CD14-positive monocyte (primary cell): ENCODE measurements at places on chromosomes 1 and 21. TPM values are rescaled to one million over a fixed set of nuclear protein-coding genes. Genes with fewer than 3 reads are reported as not detected.
A peak's percentile ranks its signal among the peaks of the same experiment; 100 is the strongest.

DNA sequence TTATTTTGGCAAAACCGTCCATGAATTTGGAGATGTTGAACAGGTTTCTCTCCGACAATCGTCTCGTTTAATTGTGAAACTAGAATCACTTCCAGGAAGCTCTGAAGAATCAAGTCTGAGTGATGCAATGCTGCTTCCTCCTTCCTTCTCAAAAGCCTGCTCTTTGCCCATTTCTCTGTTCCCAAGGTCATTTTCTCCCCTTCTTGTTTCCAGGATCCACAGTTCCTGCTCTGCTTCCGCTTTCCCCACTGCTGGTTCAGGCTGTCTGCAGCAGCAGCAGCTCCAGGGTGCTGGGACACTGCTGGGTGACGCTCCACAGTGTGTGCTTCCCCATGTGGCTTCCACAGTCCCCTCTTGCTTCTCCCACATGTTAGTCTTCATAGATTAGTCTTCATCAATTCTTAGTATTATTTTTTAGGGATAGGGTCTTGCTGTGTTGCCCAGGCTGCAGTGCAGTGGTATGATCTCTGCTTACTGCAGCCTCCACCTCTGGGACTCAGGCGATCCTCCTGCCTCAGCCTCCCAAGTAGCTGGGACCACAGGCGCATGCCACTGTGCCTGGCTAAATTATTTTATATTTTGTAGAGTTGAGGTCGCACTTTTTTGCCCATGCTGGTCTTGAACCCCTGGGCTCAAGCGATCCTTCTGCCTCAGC lies 156.2 kb downstream of the DYRK1A start:
- H3K27ac ChIP-seq = no peak overlapping the region
- H3K4me1 ChIP-seq = peaks cover 7% of the 10 kb centered on the region
- DNase-seq = peak; percentile 47
- no peaks in the 10 kb centered on the region for H3K36me3 ChIP-seq
- H3K4me3 ChIP-seq = no peak overlapping the region
- no peaks in the 10 kb centered on the region for H3K27me3 ChIP-seq

DNA sequence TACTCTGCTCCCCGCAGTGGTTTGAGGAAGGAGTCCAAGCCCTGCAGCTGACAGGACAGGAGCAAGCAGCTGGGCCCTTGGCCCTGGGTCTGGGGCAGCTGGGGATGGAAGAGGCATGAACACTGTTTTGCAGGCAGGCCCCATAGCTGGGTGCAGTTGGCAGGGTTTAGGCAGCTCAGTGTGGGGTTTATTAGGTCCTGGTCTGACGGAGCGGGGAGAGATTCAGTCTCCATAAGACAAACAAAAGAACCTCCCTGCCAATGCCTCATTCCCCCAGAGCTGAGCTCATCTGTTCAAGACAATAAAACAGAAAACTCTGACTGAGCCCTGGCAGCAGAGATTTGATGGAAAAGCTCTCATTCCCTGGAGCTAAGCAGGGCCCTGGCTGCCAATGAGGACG lies 37.3 kb downstream of the OLFML2B start:
- H3K36me3 ChIP-seq = no peaks in the 10 kb centered on the region
- H3K27me3 ChIP-seq = no peaks in the 10 kb centered on the region
- H3K27ac ChIP-seq = no peak overlapping the region
- no peak overlapping the region for H3K4me3 ChIP-seq
- DNase-seq = no peak
- peaks cover 34% of the 10 kb centered on the region for H3K4me1 ChIP-seq

- no peaks in the 10 kb centered on the region for H3K36me3 ChIP-seq
- H3K4me1 ChIP-seq = no peaks in the 10 kb centered on the region
- no peaks in the 10 kb centered on the region for H3K27me3 ChIP-seq
- no peak overlapping the region for H3K27ac ChIP-seq
These were observed 87.3 kb upstream of the CSF3R start for GRCh38 chr1:36570006-36570405.

DNA sequence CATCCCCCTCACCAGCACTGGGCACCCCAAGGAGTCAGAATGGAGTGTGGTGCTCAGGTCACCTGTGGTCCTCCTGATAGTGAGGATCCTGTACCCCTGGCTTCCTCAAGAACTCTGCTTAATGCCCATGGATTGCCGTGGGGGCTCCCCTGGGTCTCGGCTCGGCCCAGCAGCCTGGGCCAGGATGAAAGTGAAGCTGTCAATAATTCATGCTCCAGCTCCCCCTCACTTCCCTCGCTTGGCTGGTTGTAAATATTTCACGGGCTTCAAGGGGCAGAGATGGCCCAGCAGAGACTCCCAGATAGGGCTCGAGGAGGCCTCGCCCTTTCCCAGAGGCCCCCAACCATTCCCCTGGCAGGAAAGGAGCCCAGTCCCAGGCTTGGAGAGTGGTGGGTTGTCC lies 42.6 kb upstream of the KCNA10 start:
- no peaks in the 10 kb centered on the region for H3K36me3 ChIP-seq
- no peaks in the 10 kb centered on the region for H3K4me1 ChIP-seq
- H3K4me3 ChIP-seq = no peak overlapping the region

GRCh38 chr1:241391926-241392710 lies 35.1 kb upstream of the RGS7 start:
- H3K36me3 ChIP-seq = no peaks in the 10 kb centered on the region
- no peaks in the 10 kb centered on the region for H3K4me1 ChIP-seq
- no peaks in the 10 kb centered on the region for H3K27me3 ChIP-seq
- DNase-seq = no peak

MIXL1 gene
- not detected for polyA plus RNA-seq

DNA sequence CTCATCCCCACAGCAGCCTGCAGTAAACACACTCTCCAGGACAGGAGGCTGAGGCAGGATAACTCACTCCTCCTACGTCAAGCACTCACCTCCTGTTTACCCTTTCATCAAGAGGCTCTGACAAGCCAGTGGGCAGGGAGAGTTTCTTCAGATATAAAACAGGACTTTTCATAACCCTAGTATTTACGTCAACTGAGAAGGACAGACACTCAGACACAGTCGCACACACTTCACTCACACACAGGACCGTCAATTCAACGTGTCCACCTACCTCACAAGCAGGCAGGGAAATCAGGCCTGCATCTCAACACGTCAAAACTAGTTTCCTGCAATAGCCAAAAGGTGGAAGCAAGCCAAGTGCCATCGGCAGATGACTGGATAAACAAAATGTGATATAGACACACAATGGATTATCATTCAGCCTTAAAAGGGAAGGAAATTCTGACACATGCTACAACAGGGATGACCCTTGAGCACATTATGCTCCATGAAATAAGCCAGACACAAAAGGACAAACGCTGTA lies 48.6 kb downstream of the ITPKB start:
- H3K4me1 ChIP-seq = no peaks in the 10 kb centered on the region
- DNase-seq = no peak

NID1 gene
- 14.4 TPM for polyA plus RNA-seq

- DNase-seq = no peak
- H3K36me3 ChIP-seq = no peaks in the 10 kb centered on the region
- H3K4me3 ChIP-seq = no peak overlapping the region
- H3K4me1 ChIP-seq = no peaks in the 10 kb centered on the region
These were observed 139.1 kb upstream of the TIAM1 start for GRCh38 chr21:31483146-31483545.

CYP4Z1 gene
- polyA plus RNA-seq = not detected

OR2AK2 gene
- not detected in 2 replicates for polyA plus RNA-seq

ANGPTL3 gene
- polyA plus RNA-seq = not detected in 2 replicates

- H3K36me3 ChIP-seq = no peaks in the 10 kb centered on the region
- DNase-seq = no peak
These were observed 6.9 kb downstream of the TRAPPC10 start for GRCh38 chr21:44018813-44019567.
